Activated naive CD4-positive, alpha-beta T cell treated with anti-CD3 and anti-CD28 coated beads, Interleukin-2, amount 50 U/mL, for 72 hours (primary cell): ENCODE measurements at places on chromosomes 11 and 22.

- DNase-seq, result no peak
These were observed 243.0 kb upstream of the ANO5 start for GRCh38 chr11:21949763-21950413.

DNA sequence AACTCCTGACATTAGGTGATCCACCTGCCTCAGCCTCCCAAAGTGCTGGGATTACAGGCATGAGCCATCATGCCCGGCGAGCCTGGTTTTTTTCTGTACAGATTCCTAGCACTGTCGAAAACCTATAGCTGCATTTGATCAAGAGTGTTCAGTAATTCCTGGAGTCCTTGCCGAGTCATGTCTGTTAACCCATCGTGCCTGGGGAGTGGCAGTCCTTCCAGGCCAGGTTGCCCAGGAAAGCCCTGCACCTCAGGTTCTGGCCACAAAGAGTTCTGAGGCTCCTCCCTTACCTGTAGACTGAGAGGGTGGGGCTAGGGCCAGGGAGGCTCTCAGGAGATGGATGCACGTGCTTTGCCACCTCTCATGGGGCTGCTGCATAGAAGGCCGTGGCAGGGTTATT is 17.0 kb downstream of the YDJC start:
- no peak for DNase-seq

- peak; percentile 8 for DNase-seq
These were observed 8.7 kb upstream of the PAX6 start for GRCh38 chr11:31819621-31820437.

- DNase-seq, result no peak
These were observed 135.2 kb upstream of the C11orf58 start for GRCh38 chr11:16603245-16603644.

GRCh38 chr11:34044664-34045485 is 6.7 kb upstream of the CAPRIN1 start:
- DNase-seq, result no peak

GRCh38 chr11:119055901-119056300 is 1.1 kb downstream of the HYOU1 start:
- no peak for DNase-seq

DNA sequence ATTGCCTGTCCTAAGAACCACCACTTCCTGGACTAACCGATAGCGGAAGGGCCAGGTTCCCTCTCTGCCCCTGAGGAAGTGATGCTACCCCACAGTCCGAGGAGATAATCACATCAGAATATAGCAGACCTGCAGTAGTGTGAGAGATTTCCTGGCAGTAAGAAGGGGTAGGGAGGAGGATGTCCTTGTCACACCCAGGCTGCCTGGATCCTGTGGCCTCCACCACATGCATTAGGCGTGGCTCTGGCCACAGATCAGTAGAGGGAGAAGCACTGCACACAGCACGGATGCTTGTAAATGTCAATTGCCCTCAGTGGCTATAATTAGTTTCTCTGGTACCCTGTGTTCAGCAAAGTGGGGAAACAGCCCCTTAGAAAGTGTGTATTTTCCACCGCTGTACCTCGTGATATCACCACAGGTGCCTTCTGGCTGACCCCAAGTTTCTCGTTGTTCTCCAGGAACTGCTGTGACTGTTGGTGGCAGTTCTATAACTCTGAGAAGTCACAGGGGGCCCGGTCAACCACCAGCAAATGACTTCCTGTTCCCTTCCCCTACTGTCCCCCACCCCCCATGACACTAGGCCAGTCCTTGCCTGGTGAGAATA is 61.8 kb downstream of the UBASH3B start:
- DNase-seq, result no peak

- DNase-seq, result no peak
These were observed 48.3 kb downstream of the LIF start for GRCh38 chr22:30198152-30198825.
